AG20443 (cell line): ENCODE measurements at places on chromosomes 7 and 10.

DNA sequence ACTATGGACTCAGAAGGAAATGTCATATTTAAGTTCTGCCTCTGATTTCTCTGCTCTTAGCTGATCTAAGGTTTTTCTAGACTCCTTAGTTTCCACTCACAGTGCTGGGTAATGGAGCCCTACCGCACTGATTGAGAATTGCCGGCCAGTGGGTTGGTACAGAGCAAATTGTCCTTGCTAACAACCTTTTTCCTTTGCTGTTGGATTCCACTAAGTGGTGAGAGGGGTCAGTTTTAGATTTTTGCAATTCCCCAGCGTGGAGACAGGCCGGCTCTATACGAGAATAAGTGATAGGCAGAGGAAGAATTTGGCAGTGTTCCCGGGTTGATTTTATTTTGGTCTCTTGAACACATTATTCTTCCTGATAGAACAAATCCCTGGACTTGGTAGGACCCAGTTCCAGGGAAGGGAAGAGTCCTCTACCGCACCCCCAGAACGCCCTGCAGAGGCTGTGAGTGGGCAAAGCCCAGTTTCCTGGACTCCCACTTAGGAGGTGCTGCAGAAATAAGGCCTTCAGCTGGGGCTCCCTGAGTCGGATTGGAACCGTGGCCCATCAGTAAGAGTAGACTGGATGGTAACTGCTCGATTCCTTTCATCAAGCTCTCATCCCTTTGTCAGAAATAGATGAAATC lies 3.0 kb upstream of the NRP1 start:
- peak; percentile 44 for DNase-seq

DNA sequence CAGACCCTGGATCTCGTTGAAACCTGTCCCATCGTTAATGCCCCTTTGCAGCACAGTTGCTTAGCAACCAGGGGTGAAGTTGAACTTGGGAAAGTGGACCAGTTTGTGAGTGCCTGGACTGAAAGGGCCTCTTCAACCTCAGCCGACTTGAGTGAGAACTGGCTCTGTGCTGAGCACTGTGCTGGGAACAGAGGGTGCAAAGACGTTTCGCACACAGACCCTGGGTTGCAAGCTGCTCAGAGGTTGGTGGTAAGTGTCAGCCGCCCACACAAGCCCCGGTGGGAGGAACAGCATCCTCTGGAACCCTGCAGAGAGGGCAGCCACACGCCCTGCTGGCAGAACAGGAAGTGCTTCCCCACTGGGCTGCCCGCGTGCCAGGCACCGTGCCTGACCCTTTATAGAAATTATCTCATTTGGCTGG lies 89.2 kb downstream of the CARD11 start:
- no peak for DNase-seq

GRCh38 chr7:67377939-67378862 lies 381.6 kb downstream of the TYW1 start:
- peak; percentile 82 for DNase-seq

DNA sequence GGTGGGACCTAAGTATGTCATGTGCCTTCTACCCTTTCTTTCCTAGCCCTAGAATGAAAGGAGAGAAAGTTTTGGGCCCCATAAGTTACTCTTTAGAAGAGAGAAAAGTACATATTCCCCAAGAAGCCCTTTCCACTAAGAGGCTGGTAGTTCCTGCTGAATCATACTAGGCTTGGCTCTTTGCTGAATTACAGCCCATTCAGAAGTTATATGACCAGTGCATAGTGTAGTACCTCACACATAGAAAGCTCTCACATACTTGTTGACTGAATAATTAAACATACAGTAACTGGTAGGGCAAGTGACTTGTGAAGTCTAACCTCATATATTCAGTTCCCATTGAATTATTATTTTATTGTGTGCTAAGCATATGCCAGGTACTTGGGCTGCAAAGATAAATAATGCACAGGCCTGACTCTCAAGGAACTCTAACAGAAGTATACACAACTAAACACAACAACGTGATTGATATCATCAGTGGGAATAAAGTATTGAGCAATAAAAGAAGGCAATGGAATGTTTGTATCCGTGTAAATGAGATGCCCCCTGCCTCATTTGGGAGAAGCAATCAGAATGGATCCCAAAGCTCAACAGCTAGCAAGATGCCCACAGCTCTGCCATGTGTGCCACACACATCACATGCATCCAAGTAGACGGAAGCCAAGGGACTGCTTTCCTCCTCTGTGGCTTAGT lies 38.9 kb upstream of the UBN2 start:
- no peak for DNase-seq

- no peak for DNase-seq
Observed at GRCh38 chr7:149214020-149214720, 18.8 kb downstream of the ZNF282 start.

DNA sequence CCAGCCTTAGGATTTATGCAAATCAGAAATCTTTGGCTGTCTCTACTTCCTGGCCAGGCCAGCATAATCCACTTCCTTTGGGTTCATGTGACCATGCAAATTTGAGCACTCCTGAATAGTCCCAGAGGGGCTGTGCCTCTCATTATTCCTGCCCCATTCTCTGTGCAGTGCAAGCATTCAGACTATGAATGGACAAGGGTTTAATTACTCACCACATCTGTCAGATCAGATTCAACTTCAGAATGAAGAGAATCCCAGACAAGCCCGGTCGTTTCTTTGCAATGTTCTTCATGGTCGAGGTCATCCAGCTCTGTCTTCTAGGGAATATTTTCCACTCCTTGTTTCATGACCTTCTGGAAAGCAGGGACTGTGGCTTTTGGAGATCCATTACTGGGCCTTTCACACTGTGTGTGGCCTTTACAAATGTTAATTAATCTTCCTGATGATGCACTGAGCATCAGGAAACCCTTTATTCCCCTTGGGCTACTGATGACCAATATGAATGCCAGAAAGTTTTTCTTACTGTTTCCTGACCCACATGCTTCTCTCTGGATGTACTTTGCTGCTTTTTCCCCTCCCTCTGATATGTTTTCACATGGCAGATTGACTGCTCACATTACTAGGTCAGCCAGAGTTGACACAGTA lies 217.6 kb upstream of the TCF7L2 start:
- DNase-seq = peak; percentile 22

- DNase-seq = no peak
Observed at GRCh38 chr7:26117142-26117807, 34.7 kb upstream of the NFE2L3 start.

DNA sequence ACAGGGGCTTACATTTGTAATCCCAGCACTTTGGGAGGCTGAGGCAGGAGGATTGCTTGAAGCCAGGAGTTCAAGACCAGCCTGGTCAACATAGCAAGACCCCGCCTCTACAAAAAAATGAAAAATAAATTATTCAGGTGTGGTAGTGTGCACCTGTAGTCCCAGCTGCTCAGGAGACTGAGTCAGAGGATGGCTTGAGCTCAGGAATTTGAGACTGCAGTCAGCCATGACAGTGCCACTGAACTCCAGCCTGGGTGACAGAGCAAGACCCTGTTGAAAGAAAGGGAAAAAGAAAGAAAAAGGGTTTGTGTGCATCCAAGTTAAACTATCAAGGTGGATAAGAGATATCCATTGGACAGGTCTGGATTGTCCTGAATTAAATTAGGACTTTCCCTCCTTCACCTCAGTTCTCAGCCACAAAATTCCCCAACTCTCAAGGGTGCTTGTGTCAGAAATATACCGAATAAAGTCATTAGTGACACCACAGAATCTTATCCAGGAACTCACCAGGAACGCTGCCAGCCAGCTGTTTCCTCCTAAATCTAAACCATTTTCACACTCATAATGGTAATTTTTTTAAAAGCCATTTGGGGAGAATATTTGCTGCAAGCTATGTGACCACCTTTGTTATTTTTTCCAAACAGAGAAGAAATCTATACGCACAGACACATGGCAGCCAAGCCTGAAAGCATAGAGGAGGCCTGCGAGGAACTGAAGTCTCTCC lies 12.0 kb downstream of the AFAP1L2 start:
- DNase-seq = no peak

GRCh38 chr10:93826355-93826754 lies 67.4 kb upstream of the SLC35G1 start:
- peak; percentile 21 for DNase-seq

DNA sequence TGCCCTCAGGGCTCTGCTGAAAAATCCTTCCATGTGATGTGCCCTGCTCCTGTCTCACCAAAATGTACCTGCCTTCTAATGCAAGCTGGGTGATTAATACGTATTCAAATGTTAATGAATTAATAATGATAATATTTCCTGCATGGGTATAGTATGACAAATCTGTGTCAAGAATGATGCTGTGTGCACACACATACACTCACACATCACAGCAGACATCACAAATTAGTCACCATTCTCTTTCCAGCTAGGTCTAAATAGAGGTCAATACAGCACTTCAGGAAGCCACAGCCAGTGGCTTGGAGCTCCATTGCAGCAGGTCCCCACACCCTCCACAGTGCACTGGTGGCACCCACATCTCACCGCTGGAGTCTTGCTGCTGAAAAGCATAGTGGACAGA lies 681.2 kb upstream of the NRP1 start:
- DNase-seq = no peak

GRCh38 chr7:159071260-159071659 lies 73.4 kb downstream of the VIPR2 start:
- no peak for DNase-seq

DNA sequence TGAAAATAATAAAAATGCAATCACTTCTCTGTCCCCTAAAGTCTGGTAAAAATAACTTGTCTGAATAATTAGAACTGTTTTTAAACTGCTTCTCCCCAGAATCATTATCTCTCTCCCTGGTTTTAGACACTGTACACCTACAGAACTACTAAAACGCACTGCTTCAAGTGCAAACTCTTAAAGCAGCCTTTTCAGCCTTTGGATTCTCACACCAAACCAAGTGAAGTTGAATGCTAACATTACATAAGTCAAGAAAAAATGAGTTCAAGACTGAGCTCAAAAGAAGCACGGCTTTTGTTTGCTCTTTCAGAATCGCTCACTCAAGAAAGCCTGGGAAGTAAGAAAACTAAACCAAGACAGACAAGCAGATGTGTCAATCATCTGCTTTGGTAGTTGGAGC lies 188.8 kb downstream of the LSM5 start:
- no peak for DNase-seq

GRCh38 chr7:104469166-104469820 lies 140.9 kb downstream of the LHFPL3 start:
- DNase-seq = no peak
